ENCODE measurements at places on chromosomes 11 and 22.

DNA sequence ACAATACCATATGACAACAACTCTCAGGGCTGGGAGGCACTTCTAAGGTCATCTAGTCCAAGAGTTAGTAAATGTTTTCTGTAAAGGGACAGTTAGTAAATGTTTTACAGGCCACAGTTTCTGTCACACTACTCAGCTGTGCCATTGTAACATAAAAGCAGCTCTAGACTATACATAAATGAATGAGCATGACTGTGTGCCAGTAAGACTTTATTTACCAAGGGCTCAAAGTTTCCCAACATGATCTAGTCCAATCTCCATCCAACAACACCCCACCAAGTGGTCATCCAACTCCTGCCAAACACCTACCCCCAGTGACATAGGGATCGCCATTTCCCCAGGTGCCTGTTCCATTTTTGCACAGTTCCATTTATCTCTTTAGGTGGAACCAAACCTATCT is 12.1 kb downstream of the SERGEF start:
- DNase-seq: no peak

GRCh38 chr11:112513417-112513816 is 252.8 kb upstream of the PLET1 start:
- DNase-seq: no peak

GRCh38 chr22:36384766-36385481 is 2.8 kb downstream of the MYH9 start:
- no peak for DNase-seq

- no peak for DNase-seq
Measured at GRCh38 chr11:12569499-12570425, 104.5 kb upstream of the TEAD1 start.

DNA sequence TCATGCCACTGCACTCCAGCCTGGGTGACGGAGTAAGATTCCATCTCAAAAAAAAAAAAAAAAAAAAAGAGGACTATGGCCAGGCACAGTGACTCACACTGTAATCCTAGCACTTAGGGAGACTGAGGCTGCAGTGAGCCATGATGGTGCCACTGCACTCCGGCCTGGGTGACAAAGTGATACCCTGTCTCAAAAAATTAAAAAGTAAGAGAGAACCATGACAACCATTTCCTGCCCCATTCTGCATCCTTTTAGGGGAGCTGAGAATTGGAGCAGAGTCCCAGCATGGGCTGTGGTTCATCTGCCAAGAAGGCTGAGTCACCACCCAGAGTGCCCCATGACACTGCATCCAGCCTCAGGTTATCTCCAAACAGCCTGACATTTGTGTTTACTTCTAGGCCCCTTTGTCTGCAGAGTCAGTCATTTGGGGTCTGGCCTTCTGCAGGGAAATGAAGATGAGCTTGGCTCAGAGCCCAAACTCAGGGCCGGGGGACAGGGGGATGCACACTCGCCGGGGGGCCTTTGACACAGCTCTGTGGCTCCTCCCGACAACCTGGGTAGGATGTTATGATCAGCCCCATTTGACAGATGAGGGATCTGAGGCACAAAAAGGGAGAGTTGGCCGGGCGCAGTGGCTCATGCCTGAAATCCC is 4.7 kb downstream of the CSDC2 start:
- peak; percentile 81 for DNase-seq

DNA sequence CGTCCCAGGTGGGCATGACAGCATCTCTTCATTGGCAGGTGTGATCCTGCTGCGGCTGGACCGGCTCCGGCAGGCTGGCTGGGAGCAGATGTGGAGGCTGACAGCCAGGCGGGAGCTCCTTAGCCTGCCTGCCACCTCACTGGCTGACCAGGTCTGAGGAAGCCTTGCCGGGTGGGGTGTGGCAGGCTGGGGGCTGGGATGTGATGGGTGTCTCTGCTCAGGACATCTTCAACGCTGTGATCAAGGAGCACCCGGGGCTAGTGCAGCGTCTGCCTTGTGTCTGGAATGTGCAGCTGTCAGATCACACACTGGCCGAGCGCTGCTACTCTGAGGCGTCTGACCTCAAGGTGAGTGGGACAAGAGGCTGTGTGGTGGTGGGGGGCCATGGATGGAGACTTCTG is 3.5 kb downstream of the LARGE2 start:
- DNase-seq: no peak

DNA sequence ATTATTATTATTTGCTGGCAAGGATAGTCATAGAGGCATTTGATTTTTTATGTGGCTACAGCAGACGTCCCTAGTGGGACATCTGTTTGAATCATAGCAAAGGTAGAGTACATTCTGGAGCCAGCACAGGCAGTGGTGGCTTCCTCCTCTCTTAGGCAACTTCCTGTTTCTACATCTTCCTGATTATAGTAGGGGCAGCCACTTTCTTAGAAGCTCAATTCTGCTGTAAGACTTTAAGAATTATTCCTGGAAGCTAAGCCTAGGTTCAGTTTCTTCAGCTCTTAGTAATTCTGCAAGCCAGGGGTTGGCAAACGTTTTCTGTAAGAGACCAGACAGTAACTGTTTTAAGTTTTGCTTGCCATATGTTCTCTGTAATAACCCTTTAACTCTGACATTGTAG is 129.3 kb upstream of the TENM4 start:
- no peak for DNase-seq

- no peak for DNase-seq
Measured at GRCh38 chr11:20980736-20981135, 311.4 kb downstream of the NELL1 start.

DNA sequence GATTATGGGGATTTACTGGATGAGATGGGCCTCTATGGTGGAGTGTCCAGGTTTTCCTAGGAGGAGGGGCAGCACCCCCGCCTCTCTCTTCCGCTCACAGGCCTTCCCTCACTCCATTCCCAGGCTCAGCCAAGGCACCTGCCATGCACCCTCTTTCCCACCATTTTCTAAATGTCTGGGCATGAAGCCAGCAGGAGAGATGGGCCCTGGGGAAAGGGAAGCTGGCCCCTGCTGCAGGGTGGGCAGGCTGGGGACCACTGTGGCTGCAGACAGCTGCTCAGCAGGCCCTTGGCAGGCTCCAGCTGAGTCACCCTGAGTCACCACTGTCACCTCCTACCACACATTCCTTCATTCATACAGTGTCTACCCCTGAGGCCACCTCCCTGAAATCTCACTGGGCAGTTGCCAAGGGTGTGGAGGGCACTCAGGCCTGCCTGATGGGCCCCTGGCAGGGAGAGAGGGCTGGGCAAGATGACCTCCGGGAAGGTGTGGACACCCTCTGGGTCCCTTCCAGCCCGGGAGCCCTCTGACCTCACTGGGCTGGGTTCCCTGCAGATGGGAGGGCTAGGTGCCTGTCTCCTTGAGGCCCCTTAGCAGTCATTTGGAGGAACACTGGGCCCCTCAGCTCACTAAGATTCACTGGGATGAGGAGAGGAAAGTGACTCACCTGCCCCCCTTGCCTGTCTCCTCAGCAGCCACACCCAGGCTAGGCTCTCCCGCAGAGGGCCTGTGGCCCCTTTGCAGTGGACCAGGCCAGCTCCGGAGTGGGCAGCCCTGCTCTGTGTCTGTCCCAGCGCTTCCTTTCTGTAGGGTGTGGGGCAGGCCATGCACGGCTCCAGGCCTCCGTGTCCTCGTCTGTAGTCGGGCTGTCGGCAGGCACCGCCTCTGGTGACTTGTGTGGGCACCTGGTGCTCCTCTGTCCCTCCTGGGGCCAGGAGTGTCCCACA is 7.8 kb downstream of the MYEOV start:
- peak; percentile 88 for DNase-seq

- no peak for DNase-seq
Measured at GRCh38 chr11:119937412-119937811, 200.5 kb downstream of the TRIM29 start.

- DNase-seq: no peak
Measured at GRCh38 chr11:60939855-60940254, 12.1 kb downstream of the SLC15A3 start.

GRCh38 chr11:81432333-81432732 is 1301.3 kb downstream of the FAM181B start:
- no peak for DNase-seq

- no peak for DNase-seq
Measured at GRCh38 chr11:110349138-110349996, 53.0 kb upstream of the RDX start.

DNA sequence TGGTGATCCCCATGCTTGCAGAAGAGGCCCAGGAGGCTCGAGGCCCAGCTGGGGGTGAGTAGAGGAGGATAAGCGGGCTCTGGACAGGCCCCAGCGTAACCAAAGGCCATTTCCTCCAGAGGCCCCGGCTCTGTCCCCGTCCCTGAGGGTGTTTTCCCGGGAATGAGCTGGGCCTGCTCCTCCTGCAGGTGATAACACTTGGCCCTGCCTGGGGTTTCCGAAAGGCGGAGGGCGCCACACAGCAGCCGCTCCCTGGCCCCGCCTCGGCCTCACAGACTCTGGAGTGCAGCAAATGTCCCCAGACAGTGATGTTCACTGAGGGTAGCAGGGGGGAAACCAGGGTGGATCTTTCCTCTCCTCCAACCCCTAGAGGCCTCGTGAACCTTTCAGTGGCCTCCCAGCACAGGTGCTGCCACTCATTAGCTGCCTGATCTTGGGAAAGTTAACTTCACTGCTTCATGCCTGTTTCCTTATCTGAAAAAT is 10.5 kb upstream of the MGAT3 start:
- DNase-seq: no peak

DNA sequence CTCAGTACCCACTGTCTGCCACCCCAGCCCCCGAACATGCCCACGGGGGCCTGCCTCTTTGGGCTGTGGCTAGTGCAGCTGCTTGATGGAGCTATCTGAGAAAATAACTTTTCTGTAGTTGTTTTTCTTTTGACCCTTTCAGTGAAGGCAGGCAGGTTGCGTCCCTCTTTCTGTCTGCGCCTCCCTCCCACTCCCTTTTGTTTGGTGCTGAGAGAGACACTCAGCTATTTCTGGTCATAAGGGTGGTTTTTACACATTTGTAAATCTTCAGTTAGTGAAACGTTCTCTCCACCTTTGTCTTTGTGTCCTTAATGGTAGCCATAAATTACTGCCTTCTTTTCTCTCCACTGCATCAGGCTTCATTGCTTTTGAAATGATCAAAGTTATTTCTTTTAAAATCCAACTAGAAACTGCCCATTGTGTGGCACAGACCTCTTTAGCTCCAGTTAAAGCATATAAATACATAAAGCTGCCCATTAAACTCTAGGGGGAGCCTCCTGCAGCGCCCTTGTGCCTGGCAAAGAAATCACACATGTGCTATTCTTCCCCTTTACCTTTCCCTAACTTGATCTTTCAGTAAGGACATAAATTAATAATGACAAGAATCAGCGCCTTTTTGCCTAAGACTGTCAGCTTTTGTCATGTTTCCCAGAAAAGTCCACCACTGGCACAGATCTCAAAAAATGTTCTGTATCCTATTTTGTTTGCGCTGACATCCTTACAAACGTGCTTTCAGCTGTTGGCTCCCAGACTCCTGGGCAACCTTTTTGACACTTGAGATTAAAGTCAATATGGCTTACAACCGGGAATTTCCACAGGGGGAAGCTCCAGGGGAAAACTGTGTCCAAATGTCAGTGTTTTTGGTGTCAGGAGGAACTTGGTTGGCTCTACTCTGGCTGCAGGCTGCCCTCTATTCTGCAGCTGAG is 1.7 kb upstream of the SCUBE2 start:
- DNase-seq: no peak

- DNase-seq: no peak
Measured at GRCh38 chr11:40100162-40100553, 1359.3 kb downstream of the LRRC4C start.

DNA sequence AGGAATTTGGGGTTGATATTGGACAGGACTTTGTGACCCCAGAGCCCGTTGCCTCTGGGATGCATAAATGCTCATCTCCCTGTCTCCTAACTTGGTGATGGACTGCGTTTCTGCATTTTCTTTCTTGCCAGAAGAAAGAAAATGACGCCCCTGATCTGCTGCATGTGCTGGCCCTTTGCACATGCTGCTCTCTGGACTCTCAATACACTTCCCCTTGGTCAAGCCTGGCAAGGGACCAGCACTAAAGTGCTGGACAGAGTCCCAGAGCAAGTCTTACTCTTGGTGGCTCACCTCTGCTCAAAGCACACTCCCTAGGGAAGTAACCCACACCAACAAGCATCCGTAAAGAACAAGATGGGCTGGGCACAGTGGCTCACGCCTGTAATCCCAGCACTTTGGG is 40.7 kb downstream of the MYH9 start:
- DNase-seq: no peak

- no peak for DNase-seq
Measured at GRCh38 chr11:69101115-69101791, 52.5 kb downstream of the TPCN2 start.

- no peak for DNase-seq
Measured at GRCh38 chr11:82765466-82766034, 31.9 kb upstream of the FAM181B start.

DNA sequence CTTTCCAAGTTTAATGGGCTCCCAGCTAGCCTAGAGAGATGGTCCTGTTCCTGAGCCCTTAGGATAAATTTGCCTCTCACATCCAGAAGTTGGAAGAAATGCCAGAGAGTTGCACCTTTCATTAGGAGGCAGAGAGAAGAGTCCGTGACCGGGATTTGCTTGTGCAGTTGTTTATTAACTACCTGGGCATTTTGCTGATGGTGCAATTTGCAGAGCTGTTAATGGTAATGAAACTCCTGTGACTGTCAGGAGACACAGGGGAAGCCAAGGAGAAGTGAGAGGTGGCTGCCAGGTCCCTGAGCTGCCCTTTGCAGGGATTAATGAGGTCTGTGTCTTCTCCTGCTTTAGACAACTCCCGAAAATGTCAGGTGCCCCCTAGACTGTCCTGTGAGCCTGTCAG is 69.1 kb upstream of the B3GAT1 start:
- DNase-seq: no peak

- DNase-seq: no peak
Measured at GRCh38 chr11:18615628-18616392, 16.2 kb downstream of the MISFA start.

DNA sequence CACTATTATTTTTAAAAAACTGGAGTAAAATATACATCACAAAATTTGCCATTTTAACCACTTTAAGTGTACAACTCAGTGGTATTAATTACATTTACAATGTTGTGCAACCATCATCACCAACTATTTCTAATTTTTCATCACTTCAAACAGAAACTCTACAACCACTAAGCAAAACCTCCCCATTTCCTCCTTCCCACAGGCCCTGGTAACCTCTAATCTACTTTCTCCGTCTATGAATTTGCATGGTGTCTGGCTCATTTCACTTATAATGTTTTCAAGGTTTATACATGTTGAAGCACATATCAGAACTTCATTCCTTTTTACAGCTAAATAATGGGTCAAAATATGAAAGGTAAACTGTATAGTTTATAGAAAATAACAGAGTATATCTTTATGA is 24.4 kb downstream of the DDI1 start:
- no peak for DNase-seq

- DNase-seq: no peak
Measured at GRCh38 chr11:73344191-73344607, 32.0 kb upstream of the RELT start.

- no peak for DNase-seq
Measured at GRCh38 chr11:130771708-130772107, 144.6 kb downstream of the SNX19 start.

DNA sequence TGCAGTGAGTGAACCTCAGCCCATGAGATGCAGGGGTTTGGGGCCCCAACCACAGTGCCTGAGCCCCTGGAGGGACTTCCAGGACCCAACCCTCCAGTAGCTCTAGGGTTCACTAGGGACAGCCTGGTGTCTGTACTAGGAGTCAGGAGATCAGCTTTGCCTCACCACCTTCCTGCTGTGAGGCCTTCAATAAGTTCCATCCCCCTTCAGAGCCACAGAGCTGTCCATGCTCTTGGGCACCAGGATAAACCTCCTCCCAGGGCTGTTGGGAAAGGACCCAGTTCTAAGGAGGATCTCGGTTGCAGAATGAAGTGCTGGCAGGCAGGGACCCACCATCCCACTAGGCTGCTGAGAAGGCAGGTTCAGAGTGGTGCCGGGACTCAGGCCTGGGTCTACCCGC is 9.7 kb downstream of the ARHGEF17 start:
- DNase-seq: no peak

GRCh38 chr22:20028855-20029549 is 8.1 kb downstream of the TANGO2 start:
- DNase-seq: no peak
